ENCODE measurements at places on chromosomes 3 and 15. TPM values are rescaled to one million over a fixed set of nuclear protein-coding genes. Genes with fewer than 3 reads are reported as not detected.

Gene SLC12A1
- total RNA-seq: not detected

Gene ALAS1
- total RNA-seq: 44.9 TPM

Gene ARIH2
- total RNA-seq: 56.5 TPM

Gene CGNL1
- 0.28 TPM for total RNA-seq

Gene ZPLD1
- 0.28 TPM for total RNA-seq

Gene KY
- 0.28 TPM for total RNA-seq

All from smooth muscle cell of bladder (primary cell).